ENCODE measurements at places on chromosomes 5 and 9.

GRCh38 chr9:124130277-124131075, 118.9 kb downstream of the LHX2 start:
- no peak for DNase-seq

- peak; percentile 20 for DNase-seq
These were observed 25.7 kb downstream of the PUM3 start for GRCh38 chr9:2817999-2818803.

DNA sequence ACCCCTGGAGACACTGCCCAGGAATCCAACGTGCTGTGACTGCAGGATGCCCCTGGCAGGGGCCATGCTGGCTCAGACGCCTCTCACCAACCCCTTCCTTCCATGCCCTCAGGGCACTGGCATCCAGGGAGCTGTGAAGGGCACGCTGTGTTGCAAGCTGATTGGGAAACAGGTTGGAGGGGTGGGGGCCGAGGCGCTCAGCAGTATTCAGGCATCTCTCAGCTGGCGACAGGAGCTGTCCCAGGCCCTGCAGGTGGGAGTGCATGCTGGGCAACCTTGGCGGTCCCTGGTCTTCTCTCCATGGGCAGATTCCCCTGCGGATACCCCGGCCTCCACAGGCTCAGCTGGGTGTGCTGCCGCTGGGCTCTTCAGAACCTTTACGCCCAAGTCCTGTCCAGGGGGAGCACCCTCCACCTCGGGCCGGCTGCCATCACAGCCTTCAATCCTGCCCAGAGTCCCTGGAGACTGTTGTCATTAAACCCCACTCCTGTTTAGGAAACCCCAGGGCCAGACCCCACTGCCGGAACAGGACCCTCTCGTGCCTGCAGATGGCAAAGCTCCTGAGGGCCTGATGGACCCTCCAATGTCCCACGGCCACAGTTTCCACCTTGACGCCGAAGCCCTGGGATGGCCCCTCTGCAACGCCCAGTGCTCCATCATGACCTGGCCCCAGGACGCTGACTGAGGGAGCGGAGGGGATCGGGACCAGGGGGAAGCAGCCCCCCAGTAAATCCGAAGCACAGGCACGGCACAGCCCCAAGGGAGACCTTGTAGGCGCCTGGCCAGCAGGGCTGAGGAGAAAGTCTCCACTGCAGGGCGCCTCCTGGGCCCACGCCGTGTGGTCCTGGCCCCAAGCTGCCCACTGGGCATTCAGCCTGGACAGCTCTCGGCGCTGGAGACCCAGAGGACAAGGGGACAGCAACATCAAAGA, 9.3 kb downstream of the TPPP start:
- DNase-seq = no peak

DNA sequence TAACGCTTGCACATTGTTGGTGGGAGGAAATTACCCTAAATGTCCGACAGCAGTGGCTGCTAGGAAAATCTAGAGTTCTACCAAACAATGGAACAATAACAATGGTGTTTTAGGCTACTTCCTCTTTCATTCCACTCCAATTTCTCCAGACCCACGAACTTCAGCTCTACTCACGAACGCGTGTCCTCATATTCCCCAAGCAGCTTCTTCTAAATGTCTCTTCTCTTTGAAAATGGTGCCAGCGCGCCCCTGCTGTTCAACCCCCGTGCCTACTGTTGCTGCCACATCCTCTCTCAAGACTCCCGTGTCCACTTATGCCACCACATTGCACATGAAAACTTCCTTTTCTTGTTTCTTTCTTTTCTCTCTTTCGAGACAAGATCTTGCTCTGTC, 25.6 kb downstream of the OR2V2 start:
- no peak for DNase-seq

- DNase-seq = no peak
These were observed 692.9 kb upstream of the EDIL3 start for GRCh38 chr5:85077581-85077980.

- DNase-seq = peak; percentile 72
These were observed 18.7 kb upstream of the RNF130 start for GRCh38 chr5:180090098-180090768.

GRCh38 chr9:89006267-89006666, 15.0 kb downstream of the S1PR3 start:
- DNase-seq = no peak
